ENCODE measurements at places on chromosomes 4 and X.

DNA sequence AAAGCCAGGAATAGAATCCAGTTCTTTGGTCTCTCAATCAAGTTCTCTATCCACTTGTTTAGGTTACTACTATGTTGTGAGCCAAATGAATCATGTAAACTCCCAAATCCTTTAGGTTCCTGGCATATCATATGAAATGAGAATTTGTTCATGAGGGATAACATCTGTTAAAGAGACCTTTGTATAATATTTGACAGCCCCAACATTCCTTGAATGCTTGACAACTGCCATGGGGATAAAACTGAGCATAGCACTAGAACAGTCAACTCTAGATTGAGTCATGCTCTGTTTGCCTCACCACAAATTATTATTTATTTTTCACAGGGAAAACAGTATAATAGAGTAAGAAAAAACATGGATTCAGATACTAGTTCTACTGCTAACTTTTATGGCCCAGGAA, 93.3 kb downstream of the NAA11 start:
- DNase-seq: no peak

- no peak for DNase-seq
Measured at GRCh38 chr4:58566260-58566659, 1456.1 kb upstream of the IGFBP7 start.

GRCh38 chr4:168908093-168908492, 102.0 kb downstream of the CBR4 start:
- no peak for DNase-seq

GRCh38 chrX:78946178-78946931, 1.2 kb downstream of the P2RY10 start:
- DNase-seq: no peak

GRCh38 chrX:48833542-48834138, 1.8 kb downstream of the PCSK1N start:
- no peak for DNase-seq

DNA sequence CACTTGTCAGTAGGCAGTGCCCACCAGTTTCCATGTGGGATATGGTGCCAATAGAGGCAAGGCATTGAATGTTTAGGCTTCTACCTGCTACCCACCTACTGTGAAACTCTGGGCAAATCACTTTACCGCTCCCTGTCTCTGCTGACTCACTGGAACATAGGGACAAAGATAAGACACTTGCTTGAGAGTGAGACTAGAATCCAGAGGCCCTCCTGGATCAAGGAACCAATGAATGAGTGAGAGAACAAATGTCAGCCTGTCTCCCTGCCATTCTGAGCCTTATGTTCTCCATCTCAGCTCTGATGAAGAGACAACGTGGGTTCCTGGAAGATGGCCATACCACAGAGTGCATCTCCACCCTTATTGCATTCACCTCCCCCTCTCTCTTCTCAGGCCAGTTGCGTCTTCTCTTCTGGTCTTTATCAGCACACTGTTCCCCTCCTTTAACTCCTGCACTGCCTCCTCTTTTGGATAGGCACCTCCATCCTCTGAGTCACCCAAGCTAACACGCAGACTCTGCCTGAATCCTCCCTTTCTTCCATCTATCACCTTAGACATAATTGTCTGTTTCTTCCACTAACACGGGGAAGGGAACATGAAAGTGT, 15.4 kb upstream of the PRRG3 start:
- DNase-seq: no peak

All from natural killer cell treated with Interleukin-12 subunit alpha and Interleukin-12 subunit beta and Interleukin-15 and Interleukin-18, amount 100 ng/mL, for 72 hours (primary cell).